ENCODE measurements at places on chromosomes 6 and 20.

DNA sequence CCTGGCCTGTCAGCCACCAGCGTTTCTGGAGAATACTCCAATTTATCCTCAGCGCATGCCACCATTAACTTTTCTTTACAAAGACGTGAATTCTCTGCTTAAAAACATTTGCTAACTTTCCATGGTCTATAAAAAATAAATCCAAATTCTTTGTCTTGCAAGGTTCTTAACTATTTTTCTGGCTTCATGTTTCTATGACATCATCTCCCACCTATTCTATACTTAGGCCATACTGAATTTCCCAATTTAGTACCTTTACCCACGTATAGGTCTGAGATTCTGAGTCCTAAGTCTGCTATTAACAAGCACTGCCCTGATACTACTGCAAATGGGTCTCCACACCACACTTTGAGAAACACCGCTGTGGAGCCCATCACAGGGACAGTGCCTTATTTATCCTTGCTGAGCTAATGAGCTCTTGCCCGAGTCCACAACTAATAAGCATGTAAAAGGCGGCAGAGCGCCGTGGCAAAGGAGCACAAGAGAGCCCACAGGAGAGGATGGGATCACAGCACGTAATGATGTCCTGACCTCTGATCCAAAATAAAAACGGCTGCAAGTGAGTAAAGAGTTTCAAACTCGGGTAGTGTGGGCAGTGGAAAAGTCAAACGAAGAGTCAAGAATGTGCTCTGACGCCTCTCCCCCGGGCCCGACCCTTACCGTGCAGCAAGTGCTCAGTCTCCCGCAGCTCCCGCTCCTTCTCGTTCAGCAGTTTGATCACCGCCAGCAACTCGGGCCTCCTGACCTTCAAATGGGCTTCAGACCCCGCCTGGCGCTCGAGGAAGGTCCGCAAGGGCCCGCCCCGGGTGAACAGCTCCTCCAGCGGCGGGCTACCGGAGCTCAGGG, 519 bp downstream of the MTRF1L start:
- DNase-seq, result peak; percentile 25

DNA sequence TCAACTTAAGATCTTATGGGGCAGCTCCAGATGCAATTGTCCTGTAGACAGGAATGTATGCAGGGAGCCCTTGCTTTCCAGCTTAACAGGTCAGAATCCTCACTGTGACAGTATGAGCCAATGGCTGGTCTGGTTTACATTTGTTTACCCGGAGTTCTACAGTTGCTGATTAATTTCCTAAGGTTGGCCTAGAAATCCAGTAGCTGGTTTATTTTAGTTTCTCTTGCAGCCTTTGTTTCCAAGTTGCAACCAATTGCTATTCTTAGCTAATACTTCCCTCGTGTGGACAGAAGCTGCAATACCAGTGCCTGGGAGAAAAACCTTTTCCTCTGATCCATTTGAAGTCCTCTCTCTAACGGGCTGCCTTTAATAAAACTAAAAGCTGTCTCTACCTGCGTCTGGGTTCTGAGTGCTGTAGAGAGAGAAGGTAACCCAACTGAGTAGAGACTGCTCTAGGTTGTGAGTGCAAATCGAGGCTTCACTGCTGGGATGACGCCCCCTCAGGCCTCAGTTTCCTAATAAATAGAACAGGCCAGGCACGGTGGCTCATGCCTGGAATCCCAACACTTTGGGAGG, 45.9 kb downstream of the ZNF217 start:
- peak; percentile 42 for DNase-seq

DNA sequence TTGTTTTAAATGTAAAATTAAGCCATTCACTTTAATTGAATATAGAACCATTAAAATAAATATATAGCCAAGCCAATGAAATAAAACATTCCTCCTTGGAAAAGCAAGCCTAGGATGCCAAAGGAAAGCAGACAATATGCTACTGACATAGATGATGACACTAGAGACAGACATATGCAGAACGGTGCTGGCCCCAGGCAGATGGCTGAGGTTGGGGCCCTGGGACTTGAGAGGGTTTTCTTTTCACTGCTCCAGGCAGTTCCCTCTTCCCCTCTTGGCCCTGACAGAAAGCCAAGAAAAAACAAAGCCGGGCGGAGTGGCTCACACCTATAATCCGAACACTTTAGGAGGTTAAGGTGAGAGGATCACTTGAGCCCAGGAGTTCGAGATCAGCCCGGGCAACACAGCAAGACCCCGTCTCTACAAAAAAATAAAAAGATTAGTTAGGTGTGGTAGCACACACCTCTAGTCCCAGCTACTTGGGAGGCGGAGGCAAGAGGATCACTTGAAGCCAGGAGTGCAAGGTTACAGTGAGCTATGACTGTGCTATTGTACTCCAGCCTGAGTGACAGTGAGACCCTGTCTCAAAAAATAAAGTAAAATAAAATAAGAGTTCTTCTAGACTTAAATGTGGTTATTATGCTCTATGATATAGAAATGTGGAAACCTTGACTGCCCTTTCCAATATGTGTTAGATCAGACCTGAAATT, 31.2 kb downstream of the FASTKD5 start:
- DNase-seq, result no peak

- DNase-seq, result no peak
Observed at GRCh38 chr20:64180673-64181072, 16.4 kb downstream of the MYT1 start.

DNA sequence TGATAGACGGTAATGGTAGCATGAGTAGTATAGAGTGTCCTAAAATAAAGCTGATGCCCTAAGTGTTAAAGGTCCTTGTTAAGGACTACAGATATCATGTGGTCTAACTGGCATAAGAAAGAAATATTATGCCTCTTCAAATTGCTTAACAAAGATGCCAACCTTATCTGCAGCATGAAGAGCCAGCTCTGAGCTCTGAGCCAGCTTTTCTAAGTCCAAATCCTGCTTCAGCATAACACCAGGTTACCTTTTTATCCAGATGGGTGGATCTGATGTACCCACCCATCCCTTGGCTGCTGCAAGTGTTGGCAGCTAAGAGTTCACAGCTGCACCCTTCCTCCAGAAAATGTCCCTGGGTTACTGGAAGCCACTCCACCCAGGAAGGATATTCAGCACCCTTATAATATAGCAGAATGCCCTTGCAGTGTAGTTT, 83.8 kb downstream of the TENT5A start:
- DNase-seq, result no peak

- DNase-seq, result no peak
Observed at GRCh38 chr20:24989162-24989561, 3.4 kb downstream of the APMAP start.

DNA sequence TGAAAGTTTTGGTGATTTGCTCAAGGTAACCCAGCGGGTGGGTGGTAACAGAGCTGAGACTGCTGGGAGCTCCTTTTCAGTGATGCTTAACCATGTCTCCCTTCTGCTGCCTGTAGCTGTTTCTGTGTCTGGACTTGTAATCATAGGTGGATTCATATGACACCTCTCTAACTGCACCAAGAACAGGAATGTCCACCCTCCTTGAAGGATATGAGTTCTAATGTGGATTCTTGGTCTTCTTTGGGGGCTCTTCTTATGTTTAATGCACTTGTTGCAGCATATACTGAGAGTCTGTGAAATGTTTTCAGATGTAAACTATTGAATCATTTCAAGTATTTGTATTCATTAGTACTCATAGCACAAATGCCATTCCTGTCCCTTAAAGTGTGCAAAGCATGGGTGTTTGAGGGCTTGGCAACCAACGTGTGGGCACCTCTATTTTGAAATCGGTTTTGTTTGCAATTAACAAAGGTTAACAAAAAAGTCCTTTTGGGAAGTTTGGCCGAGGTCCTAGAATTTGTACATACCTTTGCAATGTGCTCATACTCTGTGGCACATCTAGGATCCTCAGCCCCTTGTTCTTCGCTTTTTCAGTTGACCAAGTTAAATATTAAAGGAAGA, 138.0 kb downstream of the SOX4 start:
- DNase-seq, result no peak

GRCh38 chr6:142478117-142478516, 176.3 kb downstream of the ADGRG6 start:
- peak; percentile 11 for DNase-seq

DNA sequence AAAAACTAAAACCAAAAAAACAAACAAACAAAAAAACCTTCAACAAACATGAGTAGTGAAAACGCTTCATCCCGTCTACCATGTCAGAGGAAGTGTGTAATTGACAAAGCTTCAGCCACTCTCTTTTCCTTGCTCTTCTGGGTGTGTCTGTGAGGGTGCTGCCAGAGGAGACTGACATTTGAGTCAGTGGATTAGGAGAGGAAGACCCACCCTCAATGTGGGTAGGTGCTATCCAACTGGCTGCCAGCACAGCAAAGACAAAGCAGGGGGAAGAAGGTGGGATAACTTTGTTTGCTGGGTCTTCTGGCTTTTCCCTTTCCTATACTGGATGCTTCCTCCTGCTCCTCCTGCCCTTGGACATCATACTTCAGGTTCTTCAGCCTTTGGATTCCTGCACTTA, 145.6 kb downstream of the TASP1 start:
- DNase-seq, result no peak

DNA sequence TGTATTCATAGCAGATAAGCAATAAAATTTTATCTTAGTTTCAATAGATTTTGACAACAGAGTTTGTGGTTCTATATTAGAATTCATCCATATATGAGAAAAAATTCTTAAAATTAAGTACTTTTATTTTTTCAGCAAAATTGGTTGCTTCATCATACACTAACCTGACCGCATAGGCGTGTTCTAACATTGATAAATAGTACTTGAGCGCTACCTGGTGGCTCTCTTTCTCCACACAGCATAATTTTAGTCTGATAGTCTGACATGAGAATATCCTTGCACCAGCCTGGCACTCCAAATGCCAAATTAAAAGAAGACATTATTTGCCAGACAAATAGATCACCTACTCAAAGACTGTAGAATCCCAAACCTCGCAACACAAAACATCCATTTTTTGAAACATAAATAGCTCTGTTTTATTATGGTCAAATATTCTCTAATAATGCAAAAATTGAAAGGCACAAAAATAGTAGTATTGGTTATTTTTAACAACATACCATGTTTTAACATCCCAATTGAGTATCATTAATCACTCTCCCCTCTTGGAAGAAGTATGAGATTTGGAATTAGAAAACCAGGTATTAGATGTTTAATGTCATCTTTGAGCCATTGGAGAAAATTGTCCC, 33.0 kb upstream of the FILIP1 start:
- peak; percentile 54 for DNase-seq

DNA sequence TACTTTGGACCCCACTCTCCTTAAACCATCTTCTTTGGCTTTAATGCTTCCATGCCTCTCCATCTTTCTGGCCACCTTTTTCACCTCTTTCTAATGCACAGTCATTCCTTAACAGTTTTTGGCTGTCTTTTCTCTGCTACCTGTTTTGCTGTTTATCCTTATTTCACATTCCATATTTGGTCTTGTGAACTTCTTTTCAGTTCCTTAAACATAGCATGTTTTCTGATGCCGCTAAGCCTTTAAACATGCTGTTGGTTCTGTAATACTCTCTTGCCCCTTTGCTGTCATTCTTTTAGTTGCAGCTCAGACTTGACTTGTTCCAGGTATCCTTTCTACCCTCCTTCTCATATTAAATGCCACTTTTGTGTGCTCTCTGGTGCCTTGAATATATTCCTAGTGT, 35.8 kb downstream of the TOP1 start:
- no peak for DNase-seq
